ENCODE measurements at places on chromosomes 5 and 9. TPM values are rescaled to one million over a fixed set of nuclear protein-coding genes. Genes with fewer than 3 reads are reported as not detected.

The SLC6A3 gene
- not detected for total RNA-seq

The PCDHB16 gene
- not detected for total RNA-seq

The ANKDD1B gene
- 0.52 TPM for total RNA-seq

The PRLR gene
- 1.6 TPM for total RNA-seq

The PCDHGA1 gene
- total RNA-seq, result not detected

The MRRF gene
- total RNA-seq, result 29.5 TPM

The GABRA6 gene
- total RNA-seq, result not detected

The PCAT7 gene
- not detected for total RNA-seq

The TMEM232 gene
- 2.7 TPM for total RNA-seq

The IARS1 gene
- 87.9 TPM for total RNA-seq

The HRCT1 gene
- not detected for total RNA-seq

The DNAH5 gene
- total RNA-seq, result not detected

The HAVCR2 gene
- total RNA-seq, result 27.3 TPM

The SMIM33 gene
- total RNA-seq, result not detected

The TMEM215 gene
- not detected for total RNA-seq

The PCDHA4 gene
- total RNA-seq, result not detected

The SPAG8 gene
- total RNA-seq, result 0.42 TPM

The PALM2AKAP2 gene
- under 0.01 TPM for total RNA-seq

The AQP3 gene
- total RNA-seq, result 22.1 TPM

The TERT gene
- under 0.01 TPM for total RNA-seq

The EQTN gene
- not detected for total RNA-seq

The IRGM gene
- total RNA-seq, result 2.5 TPM

The ZDHHC11 gene
- total RNA-seq, result 1.2 TPM

The PCDHB4 gene
- not detected for total RNA-seq

The KIAA1958 gene
- 5.4 TPM for total RNA-seq

The SH2D3C gene
- total RNA-seq, result 12.6 TPM

The FOXD4L5 gene
- under 0.01 TPM for total RNA-seq

The SAXO1 gene
- total RNA-seq, result 0.10 TPM

Data from mononuclear cell (primary cell).